Right lung (tissue), 10 donors: ENCODE measurements at places on chromosomes 7 and 10. TPM values are rescaled to one million over a fixed set of nuclear protein-coding genes. Genes with fewer than 3 reads are reported as not detected.

- DNase-seq = no peak
These were observed 7.1 kb downstream of the CPVL start for GRCh38 chr7:29139191-29139590.

- DNase-seq = no peak
These were observed 5.8 kb downstream of the UNCX start for GRCh38 chr7:1238450-1238882.

DNA sequence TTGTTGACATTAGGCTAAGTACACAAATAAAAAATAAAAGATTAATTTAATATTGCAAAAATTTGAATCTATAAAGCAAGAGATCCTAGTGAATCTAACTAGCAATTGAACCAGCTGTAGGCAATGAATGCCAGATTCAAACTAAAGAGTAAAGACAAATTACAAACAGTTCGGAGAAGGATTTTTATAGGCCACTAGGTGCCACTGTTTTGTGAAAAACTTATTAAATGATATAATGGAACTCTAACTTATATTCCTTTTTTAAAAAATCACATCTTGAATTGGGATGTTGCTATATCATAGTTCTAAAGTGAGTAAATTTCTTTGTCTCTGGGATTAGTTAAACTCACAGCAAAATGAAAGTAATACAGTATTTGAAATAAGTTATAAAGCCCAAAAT lies 39.1 kb upstream of the GNAI1 start:
- DNase-seq = no peak

DNA sequence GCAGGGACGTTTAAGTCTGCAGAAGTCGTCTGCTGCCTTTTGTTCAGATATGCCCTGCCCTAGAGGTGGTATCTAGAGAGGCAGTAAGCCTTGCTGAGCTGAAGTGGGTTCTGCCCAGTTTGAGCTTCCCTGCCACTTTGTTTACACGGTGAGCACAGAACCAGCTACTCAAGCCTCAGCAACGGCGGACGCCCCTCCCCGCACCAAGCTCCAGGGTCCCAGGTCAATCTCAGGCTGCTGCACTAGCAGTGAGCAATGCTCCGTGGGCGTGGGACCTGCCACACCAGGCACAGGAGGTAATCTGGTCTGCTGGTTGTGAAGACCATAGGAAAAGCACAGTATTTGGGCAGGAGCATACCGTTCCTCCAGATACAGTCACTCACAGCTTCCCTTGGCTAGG lies 148.1 kb upstream of the LAMB4 start:
- no peak for DNase-seq

GRCh38 chr10:35420827-35421552 lies 84.7 kb downstream of the CCNY start:
- no peak for DNase-seq

DNA sequence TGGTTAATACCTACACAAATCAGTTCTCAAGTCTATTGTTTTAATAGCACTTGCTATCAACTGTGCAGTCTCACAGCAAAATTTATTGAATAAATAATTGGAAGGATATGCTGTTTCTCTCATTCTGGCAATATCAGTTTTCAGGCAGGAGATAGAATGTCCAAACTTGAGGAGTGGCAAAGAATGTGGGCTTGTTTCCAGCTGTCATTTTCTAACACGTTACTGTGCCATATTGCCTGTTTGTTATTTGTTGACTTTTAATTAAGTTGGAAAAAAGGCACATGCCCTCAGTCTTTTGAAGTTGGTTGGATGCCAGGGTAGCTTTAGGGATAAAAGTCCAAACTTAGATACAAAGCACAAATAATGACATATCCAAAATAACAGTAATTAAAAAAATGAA lies 52.2 kb downstream of the MAGI2 start:
- no peak for DNase-seq

DNA sequence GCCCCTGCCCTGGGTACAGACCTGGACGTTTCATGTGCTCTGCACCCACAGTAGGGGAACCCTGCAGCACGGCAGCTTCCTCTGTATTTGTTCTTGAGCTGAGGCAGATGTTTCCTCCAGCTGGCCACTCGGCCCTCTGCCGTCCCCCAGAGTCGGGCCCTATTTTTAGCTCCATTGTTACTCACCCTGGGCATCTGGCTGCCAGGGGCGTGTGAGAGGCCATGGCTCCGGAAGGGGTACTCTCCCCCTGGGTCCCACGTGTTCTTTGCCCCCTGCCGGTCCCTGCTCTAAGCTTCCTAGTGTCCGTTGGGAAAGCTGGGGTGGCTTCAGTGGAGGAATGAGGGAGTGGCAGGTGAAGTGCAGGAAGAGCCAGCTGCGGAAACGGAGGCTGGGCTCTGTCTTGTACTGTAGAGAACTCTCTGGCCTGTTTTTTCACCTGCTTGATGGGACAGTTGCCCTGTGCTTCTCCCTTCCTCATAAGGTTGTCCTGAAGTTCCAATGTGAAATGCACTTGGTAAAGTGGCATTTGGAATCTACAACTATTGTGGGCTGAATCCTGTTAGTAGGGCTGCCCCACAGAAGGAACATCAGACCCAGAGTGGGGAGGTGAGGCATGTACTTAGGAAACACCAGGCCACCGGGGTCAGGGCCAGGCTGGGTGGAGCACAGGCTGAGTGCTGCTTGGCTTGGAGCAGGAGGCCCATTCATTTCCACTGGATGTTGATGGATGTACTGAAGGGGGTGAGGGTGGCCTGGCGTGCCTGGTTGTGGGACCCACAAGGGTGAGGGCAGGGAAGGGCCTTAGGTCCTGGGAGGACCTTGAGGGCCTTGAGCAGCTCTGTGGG lies 30.6 kb downstream of the PALD1 start:
- peak; percentile 70 for DNase-seq

- DNase-seq = no peak
These were observed 207.1 kb upstream of the ZNF32 start for GRCh38 chr10:43855667-43856210.

DNA sequence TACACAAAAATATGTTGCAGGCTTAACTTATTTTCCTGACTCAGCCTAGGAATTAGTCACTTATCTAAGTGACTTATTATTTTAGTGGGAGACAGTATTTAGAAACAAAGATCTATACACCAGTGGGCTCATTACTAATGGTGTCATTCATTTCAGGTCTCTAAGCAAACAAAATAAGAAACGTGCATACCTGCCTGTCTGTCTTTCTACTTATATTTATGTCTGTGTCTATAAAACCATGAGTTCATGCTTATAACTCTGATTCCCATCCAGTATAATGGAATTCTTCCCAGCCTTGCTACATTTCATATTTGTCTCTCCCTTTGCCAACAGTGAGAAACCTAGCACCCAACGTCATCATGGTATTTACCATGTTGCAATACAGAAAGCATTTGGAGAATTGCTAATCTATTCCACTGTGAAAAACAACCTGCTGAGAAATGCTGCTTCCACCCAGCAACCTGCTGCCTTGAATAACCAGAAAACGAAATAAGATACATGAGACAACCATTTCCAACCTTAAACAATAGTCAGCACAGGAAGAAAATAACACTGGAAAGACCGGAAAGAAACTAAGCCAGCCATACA lies 501.0 kb downstream of the GLRX3 start:
- DNase-seq = no peak

DNA sequence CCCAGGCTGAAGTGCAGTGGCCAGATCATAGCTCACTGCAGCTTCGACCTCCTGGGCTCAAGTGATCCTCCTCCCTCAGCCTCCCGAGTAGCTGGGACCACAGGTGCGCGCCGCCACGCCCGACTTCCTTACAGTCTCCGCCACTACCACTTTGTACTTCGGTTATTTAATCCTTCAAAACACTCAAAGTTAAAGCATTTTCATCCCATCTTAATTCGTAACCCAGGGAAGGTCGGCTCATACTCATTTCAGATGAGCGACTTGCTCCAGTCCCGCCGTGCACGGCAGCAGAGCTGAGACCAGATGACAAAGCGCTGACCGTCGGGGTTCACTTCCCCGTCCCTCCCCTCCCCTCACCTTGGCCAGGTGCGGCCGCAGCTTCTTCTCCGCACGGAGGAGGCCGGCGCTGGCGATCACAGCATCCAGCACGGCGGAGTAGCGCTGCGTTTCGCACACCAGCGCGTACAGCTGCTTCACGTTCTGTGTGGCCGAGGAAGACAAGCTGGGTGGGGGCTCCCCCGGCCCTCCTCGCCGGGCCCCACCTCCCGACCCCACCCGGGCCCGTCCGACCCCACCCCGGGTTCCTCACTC lies 457 bp downstream of the NSUN5 start:
- DNase-seq = no peak

- DNase-seq = no peak
These were observed 38.7 kb upstream of the DLG5 start for GRCh38 chr10:77965294-77965693.

DNA sequence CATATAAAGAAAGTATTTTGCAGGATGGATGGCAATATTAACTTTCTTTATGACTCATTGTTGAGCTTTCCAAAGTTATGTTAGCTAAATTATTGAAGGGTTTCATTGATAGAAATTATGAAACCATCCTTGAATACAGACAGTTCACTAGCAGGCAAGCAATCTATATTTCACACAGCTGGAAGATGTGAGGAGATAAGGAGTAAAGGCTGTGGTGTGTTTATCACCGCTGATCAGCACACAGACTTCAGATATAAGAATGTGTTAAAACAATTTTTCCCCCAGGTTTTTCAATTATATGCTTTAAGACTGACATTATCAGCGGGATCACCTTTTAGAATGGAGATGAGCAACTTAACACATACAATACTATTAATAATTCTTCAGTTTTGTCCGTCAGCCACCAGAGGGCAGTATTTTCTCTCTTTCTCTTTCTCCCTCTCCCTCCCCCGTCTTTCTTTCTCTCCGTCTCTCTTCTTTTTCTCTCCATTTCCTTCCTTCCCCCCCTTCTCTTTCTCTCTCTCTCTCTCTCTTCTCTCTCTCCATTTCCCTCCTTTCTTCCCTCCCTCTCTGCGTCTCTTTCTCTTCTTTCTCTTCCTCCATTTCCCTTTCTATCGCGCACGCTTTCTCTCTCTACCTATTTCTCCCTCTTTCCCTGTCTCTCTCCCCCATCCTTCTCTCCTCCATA lies 62.9 kb upstream of the FAM171A1 start:
- DNase-seq = peak; percentile 65

DNA sequence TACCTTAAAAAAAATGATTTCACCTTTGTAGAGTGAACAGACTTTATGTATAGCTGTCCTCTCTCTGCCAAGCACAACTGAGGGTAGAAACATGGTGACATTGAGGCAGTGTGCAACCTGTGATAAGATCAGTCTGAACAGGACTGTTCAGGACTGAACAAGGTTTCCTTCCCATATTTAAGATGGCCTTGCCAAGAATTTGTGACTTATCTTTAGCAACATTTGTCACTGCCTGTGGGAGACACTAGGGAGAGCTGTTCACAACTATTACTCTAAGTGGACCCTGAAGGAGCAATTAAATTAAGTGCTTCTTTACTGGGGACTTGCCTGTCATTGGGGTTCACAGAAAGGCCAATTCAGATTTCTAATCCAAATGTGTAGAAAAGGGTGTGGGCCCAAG lies 6.7 kb downstream of the OR13A1 start:
- no peak for DNase-seq

GRCh38 chr10:86031-86430 lies 36.9 kb upstream of the TUBB8 start:
- no peak for DNase-seq

- no peak for DNase-seq
These were observed 90.7 kb downstream of the COL13A1 start for GRCh38 chr10:69892406-69892805.

DNA sequence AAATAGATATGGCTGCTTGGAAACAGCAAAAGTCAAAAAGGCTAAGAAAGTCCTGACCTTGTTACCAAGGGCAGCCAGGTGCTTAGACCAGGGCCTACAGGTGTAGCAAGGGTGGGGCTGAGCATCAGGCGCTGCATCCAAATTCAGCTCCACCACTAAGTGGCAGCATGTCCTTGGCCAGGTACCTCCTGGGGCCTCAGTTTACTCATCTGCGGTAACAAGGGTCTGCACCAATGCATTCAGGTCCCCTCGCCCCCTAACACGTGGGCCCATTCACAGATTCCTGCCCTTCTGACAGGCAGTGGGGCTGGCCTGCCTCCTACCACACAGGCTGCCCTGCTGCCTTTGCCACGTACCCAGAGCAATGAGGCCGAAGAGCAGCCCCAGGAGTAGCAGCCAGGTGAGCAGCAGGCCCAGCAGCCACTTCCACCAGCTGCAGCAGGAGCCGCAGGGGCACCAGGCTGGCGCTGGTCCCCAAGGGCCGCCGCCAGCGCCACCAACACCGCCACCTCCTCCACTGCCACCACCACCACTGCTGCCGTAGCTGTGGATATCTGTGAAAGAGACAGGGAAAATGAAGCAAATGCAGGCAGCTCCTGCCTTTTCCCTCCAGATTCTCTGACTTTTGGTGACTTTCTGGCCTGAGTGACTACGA lies 28.9 kb downstream of the COL17A1 start:
- no peak for DNase-seq

DNA sequence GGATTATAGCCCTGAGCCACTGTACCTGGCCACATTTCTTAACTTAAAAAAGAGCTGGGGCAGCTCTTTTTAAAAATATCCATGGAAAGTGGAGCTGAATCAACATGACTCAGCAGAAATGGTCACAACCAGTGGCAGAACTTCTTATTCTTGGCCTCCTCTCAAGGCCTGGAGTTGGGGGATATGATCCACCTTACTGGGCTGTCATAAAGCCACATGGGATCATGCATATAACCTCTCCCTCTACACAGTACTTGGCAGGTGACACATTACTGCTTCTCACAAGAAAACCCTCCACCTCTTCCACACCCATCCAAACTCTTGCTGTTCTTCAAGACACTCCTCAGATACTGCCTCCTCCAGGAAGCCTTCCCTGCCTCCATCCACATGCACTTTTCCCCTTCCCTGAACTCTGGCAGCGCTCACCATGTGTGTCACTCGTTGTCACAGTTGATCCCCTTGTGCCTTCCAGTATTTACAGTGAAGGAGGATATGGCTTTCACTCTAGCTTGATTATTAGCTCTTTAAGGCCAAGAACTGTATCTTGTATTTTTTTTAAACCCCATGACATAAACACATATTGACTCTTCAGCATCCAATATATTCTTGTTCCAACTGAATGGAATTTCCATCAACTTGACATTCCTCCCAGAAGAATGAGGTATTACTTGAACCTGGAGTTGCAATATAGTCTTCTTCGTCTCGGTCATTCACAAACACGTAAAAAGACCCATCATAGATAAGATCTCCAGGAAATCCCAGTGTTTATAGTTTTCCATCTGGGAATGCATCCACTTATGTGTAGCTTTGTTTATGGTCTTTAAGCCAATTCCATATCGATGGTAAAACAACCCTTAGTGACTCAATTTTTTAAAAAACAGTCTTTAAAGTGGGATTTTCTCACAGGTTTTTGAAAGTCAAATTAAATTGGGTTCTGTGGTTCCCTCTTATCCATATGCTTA lies 85.5 kb downstream of the TBXAS1 start:
- no peak for DNase-seq

NUTM2E gene
- 0.40 TPM for polyA plus RNA-seq

SAMD9 gene
- polyA plus RNA-seq = 12.0 TPM

SFMBT2 gene
- polyA plus RNA-seq = 5.1 TPM
